Left cardiac atrium (tissue), 4 donors: ENCODE measurements at places on chromosomes 7 and 10. TPM values are rescaled to one million over a fixed set of nuclear protein-coding genes. Genes with fewer than 3 reads are reported as not detected.

The SPDYE16 gene
- 0.34 TPM for total RNA-seq

DNA sequence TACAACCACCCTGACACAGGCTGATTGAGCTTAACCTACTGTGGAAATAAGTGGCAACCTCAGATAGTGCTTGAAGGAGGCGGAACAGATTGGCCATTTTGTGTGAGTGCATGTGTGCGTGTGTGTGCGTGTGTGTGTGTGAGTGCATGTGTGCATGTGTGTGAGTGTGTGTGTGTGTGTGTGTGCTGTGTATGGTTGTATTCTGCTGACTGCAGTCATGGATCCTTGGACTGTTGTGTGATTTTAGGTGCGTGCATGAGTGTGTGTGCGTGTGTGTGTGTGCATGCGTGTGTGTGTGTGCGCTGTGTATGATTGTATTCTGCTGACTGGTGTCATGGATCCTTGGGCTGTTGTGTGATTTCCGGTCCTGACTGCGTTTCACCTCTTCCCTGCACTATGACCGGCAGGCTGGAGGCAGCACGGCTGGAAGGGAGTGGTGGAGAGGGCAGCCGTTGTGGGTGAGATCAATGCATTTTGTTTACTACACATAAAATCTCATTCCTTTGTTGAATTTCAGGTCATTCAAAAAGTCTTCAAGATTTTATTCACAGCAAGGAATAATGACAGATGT lies 6.3 kb downstream of the IQCE start:
- no peak for DNase-seq

- no peak for DNase-seq
Observed at GRCh38 chr10:51001587-51001986, 72.7 kb upstream of the PRKG1 start.

DNA sequence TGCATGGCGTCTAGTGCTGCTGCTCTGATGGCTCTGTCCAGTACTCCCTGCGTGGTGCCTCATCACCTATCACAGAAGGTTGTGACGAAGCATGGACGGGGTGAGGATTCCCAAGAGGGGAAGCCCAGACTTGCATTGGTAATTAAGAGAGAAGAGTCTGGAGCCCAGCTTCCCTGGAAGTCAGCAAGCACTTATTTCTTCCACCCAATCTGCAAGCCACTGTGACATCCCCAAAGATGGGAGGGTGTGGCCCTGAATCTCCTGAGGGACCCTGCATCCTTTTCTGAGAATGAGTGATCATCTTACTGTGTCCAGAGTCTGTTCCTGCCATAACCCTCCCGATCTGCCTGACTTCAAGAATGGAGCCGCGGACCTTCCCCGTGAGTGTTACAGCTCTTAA lies 166.7 kb downstream of the PTPN20 start:
- DNase-seq = no peak

The PTN gene
- total RNA-seq = 18.3 TPM

- DNase-seq = no peak
Observed at GRCh38 chr10:63561341-63561740, 40.1 kb downstream of the REEP3 start.

- DNase-seq = no peak
Observed at GRCh38 chr10:110625951-110626855, 17.9 kb upstream of the RBM20 start.

DNA sequence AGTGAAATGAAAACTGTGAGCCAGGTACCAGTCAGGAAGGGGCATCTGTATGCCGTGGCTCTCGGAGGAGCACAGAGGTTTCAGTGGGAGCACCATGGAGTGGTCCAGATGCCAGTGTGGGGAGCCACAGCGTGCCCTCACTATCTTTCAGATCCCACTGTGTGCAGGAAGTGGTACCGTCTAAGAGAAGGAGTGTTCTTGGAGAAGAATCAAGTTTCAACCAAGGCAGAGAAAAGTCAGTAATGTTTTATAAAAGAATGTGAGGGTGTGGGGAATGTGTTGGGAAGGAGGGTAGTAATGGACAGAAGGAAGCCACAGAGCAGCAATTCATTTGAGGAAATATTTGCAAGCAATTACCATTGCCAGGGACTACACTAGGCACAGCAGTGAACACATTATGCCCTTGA lies 35.6 kb downstream of the PRKAR2B start:
- no peak for DNase-seq

The CDC14C gene
- not detected for total RNA-seq

The HTR7 gene
- total RNA-seq = 0.32 TPM

The SLC16A12 gene
- total RNA-seq = 6.2 TPM

The WEE2 gene
- total RNA-seq = not detected

GRCh38 chr7:74665296-74665938 lies 7.9 kb downstream of the GTF2I start:
- DNase-seq = no peak

DNA sequence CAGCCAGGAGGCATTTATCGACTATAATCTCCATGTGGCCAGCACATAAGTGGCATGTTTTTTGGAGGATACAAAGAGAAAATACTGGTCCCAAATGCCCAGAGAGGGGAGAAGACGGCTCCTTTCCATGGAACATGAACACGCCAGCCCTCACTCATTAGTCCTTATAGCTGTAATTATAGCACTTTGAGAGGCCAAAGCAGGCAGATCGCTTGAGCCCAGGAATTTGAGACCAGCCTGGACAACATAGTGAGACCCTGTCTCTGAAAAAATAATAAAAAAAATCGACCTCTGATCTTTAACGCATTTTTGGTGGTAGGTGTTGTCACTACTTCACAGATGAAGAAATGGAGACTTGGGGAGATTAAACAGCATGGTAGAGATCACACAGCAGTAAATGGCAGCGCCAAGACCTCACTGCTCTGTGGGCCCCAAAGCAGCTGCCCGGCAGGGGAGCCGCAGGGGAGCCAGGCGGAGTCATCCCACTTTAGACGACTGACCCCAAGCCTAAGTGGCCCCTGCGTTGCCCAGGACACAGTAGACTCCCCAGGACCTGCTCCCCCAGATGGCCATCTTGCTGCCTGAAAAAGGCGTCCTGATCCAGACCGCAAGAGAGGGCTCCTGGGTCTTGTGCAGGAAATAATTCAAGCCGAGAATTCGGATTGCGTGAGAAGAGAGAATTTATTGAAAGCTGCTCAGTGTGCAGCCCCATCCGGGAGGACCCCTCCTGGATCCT lies 21.2 kb upstream of the PRKAG2 start:
- DNase-seq = no peak

The TRIM50 gene
- total RNA-seq = not detected

The TIMM23 gene
- total RNA-seq = 59.2 TPM

The OR2A5 gene
- not detected for total RNA-seq

The TMEM196 gene
- total RNA-seq = not detected

GRCh38 chr10:97002670-97003069 lies 170.6 kb downstream of the LCOR start:
- no peak for DNase-seq

DNA sequence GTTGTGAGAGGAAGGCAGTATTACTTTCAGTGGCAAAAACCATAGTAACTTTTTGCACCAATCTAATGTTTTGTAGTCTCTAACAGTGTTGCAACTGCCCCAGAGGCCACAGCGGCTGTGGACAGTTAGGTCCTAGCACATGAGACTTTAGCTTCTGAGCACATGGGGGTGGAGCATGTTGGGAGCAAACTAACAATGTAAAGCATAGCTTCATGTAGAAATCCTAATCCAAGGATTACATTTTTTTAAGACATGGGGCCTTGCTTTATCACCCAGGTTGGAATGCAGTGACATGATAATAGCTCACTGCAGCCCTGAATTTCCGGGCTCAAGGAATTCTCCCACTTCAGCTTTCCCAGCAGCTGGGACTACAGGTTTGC lies 49.0 kb downstream of the LAMB1 start:
- DNase-seq = no peak

GRCh38 chr10:87659571-87660483 lies at the start of gene PAPSS2:
Gene PAPSS2 (plus strand): TSS chr10:87659878. CDS start chr10:87659982, 104 bp downstream.
- peak; percentile 77 for DNase-seq

The MAGI2 gene
- 7.2 TPM for total RNA-seq

The RBM17 gene
- total RNA-seq = 80.3 TPM

DNA sequence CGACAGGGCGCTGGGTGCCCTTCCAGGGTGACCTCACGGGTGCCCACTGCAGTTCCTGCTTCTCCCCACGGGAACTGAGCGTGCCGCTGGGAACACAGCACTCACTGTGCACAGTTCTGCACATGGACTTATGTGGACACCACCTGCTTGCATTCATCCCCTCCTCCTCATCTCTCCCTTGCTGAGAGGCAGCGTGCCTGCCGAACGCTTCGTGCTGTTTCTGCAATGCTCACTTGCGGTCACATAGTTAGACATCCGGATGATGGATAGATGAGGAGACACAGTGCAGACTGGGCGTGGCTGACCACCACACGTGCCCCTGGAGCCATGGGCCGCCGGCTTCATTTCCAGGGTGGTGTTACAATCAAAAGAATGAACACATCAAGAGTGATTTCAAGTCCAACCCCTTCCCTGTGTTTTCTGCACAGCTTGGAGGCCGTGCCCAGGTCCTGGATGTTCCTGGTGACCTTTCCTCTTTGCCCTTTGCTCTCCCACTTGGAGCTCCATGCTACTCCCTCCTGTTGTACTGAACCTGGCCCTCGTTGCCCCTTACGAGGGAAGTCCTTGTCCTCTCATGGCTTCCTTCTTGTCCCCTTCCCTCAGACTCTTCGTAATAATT lies 119.4 kb downstream of the VIPR2 start:
- DNase-seq = no peak

DNA sequence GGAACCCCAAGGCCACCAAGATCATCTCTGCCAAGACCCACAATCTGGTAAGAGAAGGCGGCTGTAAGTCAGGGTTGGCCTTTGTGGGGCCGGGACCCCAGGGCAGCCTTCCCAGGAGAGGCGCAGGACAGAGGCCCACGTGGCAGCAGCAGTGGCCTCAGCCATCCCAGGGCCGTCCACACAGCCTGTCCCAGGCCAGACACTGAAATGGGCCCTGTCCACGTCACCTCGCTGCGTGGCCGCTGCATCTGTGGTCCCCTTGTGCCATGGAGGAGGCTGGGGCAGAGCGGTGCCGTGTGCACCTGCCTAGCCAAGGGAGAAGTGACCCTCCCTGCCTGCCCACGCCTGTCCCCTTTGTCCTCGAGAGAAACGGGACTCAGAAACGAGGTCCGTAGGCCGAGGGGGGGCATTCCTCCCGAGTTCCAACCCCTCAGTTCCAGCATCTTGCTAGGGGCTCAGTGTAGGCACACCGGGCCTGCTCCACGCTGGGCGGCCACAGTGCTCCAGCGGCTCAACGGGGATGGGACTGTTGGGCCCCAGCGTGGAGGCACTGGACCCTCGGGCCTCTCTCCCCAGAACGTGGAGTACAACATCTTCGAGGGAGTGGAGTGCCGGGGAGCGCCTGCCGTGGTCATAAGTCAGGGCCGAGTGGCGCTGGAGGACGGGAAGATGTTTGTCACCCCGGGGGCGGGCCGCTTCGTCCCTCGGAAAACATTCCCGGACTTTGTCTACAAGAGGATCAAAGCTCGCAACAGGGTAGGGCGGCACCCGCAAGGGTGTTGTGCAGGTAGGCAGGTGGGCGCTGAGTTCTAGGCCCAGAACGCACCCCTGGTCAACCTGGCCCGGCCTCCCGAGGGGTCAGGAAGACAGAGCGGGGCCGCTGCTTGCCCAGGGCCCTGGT lies 15.6 kb downstream of the DPYSL4 start:
- DNase-seq = no peak
